ENCODE measurements at places on chromosomes 7 and 10.

DNA sequence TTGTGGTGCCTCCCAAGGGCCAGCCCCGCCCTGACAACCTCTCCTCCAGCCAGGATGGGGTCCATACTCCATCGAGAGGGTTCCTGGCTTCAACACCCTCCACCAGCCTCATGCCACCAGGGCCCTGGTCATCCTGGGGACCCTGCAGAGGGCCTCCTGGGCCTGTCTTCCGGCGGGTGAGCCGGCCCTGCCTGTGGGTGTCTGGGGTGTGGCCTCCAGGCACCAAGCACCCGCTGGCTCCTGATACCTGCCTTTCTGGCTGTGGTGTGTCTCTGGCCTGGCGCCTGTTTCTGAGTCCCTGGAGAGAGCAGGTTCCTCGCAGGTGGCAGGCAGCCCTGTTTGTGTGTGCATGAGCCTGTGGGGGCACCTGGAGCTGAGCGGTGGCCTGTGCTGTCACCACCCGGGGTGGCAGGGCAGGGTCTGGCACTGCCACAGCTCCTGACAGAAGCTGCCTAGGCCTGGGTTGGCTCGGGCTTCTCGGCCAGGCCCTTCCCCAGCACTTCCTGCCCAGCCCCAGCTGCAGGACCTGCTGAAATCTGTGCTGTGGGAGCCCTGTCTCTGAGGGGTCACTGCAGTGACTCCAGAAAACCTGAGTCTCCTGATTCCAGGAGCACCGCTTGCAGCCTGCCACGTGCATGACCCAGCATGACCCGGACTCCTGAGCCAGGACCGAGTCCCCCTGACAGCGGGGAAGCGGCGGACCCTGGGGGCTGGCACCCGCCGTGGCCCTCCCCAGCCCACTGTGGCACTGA, 18.4 kb downstream of the ADAM8 start:
- no peak for DNase-seq

DNA sequence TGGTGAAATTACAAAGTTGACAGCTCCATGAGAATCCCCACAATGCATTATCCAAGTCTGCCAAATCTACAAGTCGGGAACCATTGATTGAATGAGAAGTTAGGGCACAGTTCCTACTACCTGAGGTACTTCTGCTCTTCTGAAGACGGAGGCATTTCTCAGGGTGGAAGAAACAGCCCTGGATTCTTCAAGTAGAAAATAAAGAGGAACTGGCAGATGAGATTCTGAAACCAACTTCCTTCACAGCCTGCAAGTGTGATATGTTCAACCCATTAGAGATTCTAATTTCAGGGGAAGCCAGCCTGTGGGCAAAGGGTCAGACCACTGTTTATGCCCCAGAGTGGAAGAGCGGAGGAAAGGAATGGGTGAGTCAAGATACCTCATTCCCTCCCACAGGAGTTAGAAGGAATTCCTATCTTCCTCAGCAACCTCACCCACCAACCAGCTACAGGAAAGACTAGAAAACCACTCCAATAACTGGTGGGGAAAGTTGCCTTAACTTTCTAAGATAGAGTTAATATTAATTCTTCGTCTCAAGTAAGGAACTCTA, 50.5 kb upstream of the BMPER start:
- DNase-seq: no peak

- DNase-seq: no peak
Measured at GRCh38 chr10:73247509-73248258, 629 bp upstream of the DNAJC9 start.

DNA sequence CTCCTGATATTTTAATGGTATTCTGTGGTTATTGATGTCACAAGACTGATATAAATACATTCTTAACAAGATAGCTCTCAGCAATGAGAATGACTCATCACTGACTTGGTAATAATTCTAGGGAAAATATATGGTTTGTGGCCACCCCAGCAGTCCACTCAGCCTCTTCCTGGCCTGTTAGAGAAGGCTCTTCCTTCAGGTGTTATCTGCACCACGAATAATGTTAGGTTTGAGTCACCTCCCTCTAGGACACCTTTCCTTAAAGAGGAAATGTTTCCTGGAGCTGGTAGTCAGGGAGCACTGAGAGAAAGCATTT, 163.3 kb downstream of the SVIL start:
- no peak for DNase-seq

DNA sequence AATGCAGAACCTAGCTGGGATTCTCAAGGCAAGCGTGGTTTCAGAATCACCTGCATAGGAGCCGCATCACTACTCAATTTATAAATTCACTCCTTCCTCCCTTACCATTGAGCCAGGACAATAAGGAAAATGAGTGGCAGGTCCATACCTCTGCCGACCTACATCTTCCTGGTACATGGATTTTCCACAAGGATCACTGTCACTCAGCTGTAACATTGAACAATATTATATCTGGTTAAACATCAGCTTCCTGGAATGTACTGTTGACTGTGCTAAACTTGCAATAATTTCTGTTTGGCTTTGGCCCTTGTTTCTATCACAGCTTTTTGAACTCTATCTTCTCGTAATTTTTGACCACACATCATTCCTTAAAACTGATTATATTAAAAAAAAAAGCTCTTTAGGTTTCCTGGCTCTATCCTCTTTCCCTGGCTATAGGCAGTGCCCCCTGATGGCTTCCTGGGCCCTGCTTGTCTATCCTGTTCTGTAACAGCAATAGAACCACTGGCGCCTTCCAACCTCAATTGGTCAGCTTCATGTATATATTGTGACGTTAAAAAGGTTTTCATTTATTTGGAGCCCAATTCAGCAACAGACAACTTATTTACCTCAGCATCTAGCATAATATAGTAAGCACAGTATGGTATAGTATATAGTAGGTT, 59.2 kb downstream of the RNLS start:
- no peak for DNase-seq

- DNase-seq: no peak
Measured at GRCh38 chr7:98877692-98878364, 504 bp upstream of the TRRAP start.

DNA sequence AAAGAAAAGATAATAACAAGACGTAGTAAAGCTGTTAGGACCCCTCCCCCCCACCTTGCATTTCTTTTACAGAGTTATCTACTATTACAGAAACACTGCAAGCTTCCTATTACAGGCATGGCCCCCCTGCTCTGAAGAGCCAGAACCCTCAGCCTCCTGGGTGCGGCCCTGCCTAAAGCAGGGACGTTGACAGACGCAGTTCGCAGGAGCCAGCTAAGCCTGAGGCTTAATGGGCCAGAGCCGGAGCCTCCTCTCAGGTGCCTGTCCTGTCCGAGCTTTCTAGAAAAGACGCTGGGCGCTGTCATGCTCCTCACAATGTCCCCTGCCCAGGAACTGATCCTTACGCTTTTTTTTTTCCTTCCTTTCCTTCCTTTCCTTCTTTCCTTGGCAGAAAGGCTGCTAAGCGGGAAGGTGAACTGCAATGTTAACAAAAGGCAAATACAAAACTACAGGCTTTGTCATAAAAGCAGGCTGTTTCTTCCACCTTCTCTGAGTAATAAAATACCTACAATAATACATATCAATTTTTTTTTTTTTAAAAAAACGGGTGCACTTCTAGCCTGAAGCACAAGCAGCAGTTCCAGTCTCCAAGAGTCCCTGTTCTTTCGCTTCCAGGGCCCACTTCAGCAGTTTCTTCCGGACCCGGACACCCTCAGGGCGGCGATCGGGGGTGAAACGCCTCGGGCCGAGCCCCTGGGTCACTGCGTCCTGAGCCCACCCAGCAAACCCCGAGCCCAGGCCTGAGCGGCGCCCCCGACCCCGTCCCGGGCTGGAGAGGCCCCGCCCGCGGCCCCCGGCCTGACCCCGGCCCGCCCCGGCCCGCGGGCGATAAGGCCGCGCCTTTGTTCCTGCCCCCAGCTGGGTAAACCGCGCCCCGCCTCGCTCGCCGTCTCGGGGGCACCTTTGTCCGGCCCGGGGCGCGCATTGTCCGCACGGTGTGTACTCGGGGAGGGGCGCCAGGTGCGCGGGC, 11.2 kb downstream of the MNX1 start:
- DNase-seq: no peak
